ENCODE measurements at places on chromosomes 1 and 21.
A peak's percentile ranks its signal among the peaks of the same experiment; 100 is the strongest.

GRCh38 chr1:101236516-101237228 lies at the start of gene S1PR1:
Gene S1PR1 (plus strand): TSS chr1:101237019. CDS start chr1:101238985, 1,966 bp downstream.
- peak; percentile 36 for ATAC-seq

DNA sequence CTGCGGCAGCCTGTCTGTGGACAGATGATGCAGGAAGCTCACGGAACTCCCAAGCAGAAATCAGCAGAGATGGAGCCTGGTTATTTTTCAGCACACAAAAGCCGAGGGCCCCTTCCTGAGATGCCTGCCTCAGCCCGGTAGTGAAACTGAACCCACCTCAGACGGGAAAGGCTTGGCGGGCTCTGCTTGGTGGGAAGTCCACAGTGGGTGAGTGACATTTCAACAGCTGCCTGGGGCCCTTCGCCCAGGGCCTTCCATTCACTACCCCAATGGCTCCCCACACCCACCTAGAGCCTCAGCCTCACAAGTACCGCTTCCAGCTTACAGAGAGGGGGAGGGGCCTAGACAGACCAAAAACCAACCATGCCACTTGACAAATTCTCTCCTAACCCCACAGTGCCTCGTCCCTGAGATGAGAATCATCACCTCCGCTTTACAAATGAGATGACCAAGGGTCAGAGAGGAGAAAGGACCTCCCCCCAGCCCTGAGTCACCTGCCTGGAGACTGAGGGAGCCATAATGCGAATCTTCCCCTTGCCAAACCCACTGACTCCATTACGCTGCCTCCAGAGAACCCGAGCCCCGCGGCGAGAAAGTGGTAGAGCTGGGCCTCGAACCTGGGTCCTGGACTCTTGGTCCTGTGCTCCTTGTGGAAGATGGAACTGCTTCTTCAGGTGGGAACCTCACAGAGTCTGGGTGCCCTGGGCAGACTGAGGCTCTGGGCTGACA lies 3.4 kb upstream of the ECE1 start:
- peak; percentile 24 for ATAC-seq

GRCh38 chr1:85396194-85396593 lies 68.8 kb downstream of the DDAH1 start:
- no peak for ATAC-seq

GRCh38 chr1:38138498-38139233 lies 92.1 kb upstream of the POU3F1 start:
- ATAC-seq: no peak

DNA sequence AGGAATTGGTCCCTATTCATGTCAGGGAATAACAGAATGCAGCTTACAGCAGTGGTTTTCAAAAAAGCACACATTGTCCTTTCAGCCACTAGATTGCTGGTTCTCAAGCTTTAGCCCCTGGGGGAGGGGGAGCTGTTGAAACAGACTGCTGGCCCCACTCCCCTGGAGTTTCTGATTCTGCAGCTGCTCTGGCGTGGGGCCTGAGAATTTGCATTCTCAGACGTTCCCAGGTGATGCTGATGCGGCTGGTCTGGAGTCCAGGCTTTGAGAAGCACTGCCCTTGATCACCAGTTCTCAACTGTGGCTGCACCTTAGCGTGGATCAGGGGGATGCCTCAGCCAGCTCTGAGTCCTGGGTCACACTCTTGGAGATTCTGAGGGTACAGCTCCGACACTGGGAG lies 62.7 kb upstream of the LAPTM5 start:
- ATAC-seq: no peak

- ATAC-seq: no peak
Observed at GRCh38 chr1:9927259-9927658, 15.9 kb downstream of the LZIC start.

DNA sequence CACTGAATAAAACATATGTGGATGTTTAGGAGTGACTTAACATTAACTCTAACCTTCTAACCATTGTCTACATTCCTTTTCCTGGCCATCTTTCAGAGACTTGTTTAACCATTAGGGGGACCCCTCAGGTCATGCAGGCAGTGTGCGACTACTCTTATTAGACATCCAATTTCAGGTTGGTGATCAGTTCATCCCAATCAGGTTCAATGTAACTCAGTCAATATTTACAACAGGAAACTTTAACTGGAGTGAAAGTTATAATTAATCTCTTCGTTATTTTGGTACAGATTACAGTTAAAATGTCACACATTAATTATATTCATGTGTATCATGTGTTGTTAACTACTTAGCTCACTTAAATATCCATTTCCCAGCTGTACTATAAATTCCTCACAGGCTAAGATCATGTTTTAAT lies 68.8 kb upstream of the RGS1 start:
- peak; percentile 68 for ATAC-seq

GRCh38 chr21:45536301-45537081 lies 5.7 kb downstream of the SLC19A1 start:
- ATAC-seq: no peak

- ATAC-seq: no peak
Observed at GRCh38 chr1:58367217-58367616, 179.3 kb downstream of the OMA1 start.

DNA sequence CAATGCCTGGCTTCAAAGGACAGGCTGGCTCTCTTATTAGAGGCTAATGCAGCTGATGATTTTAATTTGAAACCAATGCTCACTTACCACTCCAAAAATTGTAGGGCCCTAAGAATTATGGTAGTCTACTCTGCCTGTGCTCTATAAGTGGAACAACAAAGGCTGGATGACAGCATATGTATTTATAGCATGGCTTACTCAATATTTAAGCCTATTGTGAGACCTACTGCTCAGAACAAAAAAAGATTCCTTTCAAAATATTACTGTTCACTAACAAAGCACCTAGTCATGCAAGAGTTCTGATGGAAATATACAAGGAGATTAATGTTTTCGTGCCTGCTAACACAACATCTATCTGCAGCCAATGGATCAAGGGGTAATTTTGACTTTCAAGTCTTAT lies 73.8 kb upstream of the DUSP10 start:
- no peak for ATAC-seq

DNA sequence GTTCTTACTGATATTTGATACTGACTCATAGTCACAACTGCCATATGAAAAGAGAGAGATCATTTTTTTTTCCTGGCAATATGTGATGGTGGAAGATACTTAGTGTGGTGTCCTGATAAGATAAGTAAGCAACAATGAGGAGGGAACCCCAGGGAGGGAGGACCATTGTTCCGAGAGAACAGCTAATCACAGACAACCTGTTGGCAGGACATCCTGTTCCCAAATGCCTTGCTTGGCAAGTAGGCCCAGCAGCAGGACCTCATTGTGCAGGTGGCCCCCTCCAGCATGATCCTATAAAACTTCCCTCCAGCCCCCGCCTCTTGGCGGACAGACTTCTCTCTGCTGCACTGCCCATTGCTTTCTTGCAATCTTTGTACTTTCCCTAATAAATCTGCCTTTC lies 329.4 kb upstream of the CHRM3 start:
- ATAC-seq: no peak

DNA sequence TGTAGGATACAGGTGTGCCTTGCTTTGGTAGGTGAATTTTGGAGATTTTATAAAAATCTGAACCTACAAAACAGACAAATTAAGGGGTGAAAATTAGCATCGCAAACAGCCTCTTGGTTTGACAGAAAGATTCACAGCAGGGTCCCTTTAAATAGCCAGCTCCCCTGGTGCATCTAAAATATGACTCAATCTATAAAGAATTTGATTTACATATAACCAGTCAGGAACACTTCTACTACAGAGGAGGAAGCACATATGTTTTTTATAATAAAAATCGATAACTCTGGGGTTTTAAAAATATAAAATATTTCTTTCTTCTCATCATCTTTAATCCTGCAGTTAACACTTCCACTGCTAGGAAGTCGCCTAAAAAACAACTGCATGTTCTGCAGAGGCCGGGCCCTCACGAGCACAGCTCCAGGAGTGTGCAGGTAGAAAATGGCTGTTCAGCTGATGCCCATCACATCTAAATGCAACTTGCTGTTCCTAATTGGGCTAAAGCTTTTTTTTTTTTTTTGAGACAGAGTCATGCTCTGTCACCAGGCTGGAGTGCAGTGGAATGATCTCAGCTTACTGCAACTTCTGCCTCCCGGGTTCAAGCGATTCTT lies 203.4 kb downstream of the HS2ST1 start:
- ATAC-seq: no peak

- no peak for ATAC-seq
Observed at GRCh38 chr1:157431751-157432150, 120.6 kb downstream of the FCRL5 start.

DNA sequence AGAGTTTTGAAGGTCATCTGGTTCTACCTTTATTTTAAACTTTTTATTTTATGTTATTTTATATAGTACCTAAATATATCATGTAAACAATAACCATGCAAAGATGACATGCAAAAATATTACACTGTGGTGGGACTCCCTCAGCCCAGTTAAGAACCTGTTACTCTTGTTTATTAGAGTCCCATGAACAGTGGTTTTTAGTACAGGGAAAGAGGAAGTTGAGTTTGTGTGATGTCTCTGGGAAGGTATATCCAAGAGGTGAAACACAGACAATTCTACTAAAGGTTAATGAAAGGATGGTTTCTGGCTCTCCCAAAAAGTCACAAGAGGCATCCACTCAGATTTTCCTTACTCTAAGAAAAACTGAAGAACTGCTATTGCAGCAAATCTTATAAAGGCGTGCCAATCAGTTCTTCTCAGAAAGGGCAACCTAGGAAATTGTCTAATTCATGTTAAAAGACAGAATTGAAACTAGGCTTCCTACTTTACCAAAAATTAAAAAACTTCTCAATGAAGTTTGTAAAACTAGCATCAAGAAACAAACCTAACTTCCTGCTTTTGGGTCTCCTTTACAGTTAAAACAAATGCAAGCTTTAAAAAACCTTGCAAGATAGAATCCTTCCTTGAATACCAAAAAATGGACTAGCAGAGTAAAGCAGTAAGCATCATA lies 19.9 kb downstream of the GFI1 start:
- no peak for ATAC-seq

DNA sequence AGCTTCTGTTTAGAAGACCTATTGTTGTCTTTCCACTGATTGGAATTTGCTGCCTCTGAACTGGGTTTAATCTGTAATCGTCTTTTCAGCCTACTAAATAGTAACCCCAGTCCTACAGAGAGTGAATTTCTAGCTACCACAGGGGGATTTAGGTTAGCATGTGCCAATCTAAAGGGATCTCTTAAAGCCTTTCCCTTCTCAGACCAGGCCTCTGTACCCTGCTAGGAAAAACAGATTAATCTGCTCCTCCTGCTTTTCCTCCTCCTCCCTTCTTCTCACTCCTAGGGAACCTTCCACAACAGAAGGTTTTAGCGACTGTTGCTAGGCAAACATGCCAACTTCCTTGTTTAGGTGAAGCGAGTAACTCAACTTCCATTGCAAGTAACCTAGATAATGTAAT lies 1.3 kb upstream of the RC3H1 start:
- ATAC-seq: no peak

DNA sequence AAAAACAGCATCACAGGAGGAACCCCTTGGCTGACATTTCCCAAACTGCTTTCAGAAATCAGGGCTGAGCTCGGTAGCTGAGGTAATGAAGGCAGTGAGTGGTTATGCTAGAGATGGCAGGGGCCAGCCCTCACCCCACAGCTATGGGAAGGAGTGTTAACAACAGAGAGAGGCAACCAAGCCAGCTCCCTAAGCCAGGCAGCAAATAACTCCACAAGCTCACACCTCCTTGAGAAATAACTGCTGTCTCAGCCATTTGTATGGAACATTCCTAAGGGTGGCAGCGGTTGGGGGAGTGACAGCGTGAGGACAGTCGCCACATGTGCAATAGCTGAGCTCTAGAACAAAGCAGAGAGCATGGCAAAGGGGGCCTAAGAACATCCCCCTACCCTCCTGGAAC lies 42.6 kb downstream of the LMX1A start:
- no peak for ATAC-seq

- ATAC-seq: no peak
Observed at GRCh38 chr1:6998267-6998666, 213.0 kb downstream of the CAMTA1 start.

DNA sequence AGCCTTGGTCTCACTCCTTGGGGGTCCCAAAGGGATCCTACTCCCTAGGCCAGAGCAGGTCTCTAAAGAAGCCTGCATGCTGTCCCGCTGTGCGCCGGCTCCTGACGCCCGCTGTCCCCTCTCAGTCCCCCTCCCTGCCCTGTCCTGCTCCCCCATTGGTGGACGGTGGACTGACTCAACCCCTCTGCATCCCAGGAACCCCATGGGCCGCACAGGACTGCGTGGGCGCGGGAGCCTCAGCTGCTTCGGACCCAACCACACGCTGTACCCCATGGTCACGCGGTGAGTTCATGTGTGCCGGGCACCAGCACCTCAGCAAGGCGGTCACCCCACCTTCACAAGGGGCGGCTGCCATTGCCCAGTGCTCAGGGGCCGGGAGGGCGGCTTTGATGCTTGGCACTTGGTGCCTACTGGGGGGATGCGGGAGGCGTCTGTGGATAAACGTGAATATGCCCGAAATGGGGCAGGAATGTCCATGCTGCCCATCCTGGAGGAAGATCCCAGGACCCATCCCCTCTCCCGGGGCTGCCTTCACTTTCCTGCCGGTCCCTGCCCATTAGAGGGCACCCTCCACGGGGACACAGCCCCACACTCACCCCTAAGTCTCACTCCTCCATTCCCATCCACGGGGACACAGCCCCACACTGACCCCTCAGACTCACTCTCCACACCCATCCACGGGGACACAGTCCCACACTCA lies 20.2 kb upstream of the LRRC3 start:
- no peak for ATAC-seq

DNA sequence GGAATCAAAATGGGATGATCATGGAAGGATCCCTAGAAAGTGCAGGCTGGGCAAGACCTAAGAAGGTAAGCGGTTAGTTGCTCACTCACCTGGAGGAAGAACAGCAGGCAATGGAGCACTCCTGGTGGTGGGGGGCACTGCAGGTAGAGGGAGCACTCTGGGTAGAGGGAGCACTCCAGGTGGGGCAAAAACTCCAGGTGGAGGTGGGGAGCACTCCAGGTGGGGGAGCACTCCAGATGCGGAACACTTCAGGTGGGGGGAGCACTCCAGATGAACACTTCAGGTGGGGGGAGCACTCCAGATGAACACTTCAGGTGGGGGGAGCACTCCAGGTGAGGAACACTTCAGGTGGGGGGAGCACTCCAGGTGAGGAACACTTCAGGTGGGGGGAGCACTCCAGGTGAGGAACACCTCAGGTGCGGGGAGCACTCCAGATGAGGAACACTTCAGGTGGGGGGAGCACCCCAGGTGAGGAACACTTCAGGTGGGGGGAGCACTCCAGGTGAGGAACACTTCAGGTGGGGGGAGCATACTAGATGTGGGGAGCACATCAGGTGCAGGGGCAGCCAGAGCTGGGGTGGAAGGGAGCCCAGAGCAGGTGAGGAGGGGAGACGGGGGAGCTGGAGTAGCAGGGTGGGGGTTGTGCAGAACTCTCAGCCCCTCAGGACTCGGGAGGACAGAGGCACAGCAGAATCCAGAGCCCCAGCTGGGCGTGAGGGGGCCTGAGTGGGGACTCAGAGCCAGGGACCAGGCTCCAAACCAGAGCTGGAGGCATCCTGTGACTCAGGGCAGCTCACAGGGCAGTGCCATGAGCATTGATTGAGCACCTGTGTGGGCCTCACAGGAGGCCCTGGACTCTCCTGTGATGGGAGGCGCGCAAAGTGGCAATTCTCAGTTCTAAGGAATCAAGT lies 37.7 kb upstream of the COL6A1 start:
- ATAC-seq: no peak

Data from activated CD4-positive, CD25-positive, alpha-beta regulatory T cell treated with anti-CD3 and anti-CD28 coated beads, Interleukin-2, amount 50 U/mL, for 24 hours (primary cell).